ENCODE measurements at places on chromosomes 4 and X.

DNA sequence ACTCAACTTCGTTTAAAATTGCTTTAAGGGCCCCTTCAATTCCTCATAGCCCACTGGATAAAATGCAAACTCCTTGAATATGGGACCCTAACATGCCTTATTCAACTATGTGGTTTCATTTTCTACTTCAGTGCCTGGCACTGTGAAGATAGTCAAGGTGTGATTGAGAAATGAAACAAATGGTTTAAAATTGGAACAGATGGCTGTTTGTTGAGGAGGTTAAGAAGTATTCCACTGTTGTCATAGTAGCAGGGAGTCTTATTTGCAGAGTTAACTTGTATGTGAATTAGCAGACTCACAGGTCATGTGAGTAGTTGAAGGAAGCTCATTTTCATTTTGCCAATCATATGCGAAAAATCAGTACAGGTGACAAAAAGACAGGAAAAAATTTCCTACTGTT lies 593.3 kb downstream of the KCTD8 start:
- no peak overlapping the region for H3K4me3 ChIP-seq
- DNase-seq: no peak
- no peaks in the 10 kb centered on the region for H3K27me3 ChIP-seq
- H3K36me3 ChIP-seq: no peaks in the 10 kb centered on the region
- H3K4me1 ChIP-seq: no peaks in the 10 kb centered on the region

DNA sequence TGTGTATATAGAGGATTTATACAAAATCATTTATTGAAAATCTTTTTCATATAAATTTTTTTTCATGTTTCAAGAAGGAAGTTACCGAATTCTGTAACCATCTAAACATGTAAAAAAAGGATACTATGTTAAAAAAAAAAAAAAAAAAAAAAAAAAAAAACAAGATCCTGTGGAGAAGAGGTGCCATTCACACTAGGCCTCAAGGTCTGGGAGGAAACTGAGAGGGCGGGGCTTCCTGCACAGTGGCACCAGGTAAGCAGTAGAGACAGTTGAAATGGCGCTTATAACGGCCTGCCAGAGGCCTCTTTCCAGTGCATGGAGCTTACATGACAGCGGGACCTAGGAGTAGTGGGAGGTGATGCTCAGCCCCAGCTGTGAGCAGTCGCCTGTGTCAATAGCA lies 17.5 kb downstream of the TRAPPC2 start:
- H3K27me3 ChIP-seq: no peaks in the 10 kb centered on the region
- H3K4me1 ChIP-seq: no peaks in the 10 kb centered on the region
- no peak for DNase-seq

- H3K36me3 ChIP-seq: no peaks in the 10 kb centered on the region
- DNase-seq: no peak
- no peak overlapping the region for H3K27ac ChIP-seq
These were observed 77.8 kb upstream of the NFKB1 start for GRCh38 chr4:102423375-102423774.

DNA sequence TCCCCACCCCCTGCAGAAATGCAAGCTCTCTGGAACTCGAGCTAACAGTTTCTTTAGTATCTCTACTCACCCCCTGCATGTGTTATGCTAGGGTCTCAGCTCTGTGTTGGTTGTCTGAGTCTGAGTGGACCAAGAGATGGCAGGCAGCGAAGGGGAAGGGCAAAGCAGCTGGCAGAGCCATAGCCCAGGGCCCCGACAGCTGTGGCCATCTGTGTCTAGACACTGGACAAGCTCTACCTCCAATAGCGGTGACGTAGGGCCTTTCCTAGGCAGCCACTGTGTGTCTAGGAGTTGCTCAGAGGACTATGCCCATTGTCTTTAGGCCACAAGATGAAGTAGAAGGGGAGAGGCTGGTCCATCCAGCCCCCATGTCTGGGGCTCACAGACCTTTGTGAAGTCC lies 79.2 kb downstream of the EFNB1 start:
- no peaks in the 10 kb centered on the region for H3K27me3 ChIP-seq
- no peak for DNase-seq
- no peak overlapping the region for H3K4me3 ChIP-seq
- H3K36me3 ChIP-seq: no peaks in the 10 kb centered on the region

- H3K4me3 ChIP-seq: no peak overlapping the region
- H3K27ac ChIP-seq: no peak overlapping the region
- no peaks in the 10 kb centered on the region for H3K36me3 ChIP-seq
- DNase-seq: no peak
These were observed 441.9 kb downstream of the INPP4B start for GRCh38 chr4:142404191-142404611.

Measured in HepG2 (cell line).